ENCODE measurements at places on chromosomes 7 and 10.

- no peak for DNase-seq
Observed at GRCh38 chr7:47885309-47885986, 62.8 kb downstream of the PKD1L1 start.

GRCh38 chr7:98982686-98983085 is 104.4 kb downstream of the TRRAP start:
- DNase-seq = no peak

DNA sequence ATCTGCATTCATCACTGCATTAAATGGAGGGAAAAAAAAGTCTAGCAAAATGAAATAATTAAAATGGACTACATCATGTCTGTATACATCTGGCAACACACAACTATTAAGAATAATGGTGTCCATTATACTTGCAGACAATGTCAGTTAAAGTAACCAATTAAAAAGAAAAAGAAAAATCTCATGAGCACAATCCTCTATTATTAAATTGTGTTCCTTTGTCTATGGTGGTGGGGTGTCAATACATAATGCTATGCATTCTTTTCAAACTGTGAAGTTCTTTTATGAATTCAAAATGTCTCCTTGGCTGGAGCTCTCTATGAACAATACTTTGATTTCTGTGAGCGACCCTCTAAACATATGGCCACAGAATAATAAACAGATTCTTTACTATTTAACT is 63.5 kb downstream of the NRP1 start:
- no peak for DNase-seq

- no peak for DNase-seq
Observed at GRCh38 chr10:28929942-28930341, 252.6 kb downstream of the BAMBI start.

GRCh38 chr10:1524540-1524939 is 212.8 kb downstream of the ADARB2 start:
- DNase-seq = no peak

GRCh38 chr7:27992755-27993493 is 187.7 kb downstream of the JAZF1 start:
- DNase-seq = no peak

- no peak for DNase-seq
Observed at GRCh38 chr7:71982851-71983250, 429.3 kb downstream of the CALN1 start.

GRCh38 chr7:15490291-15490690 is 71.5 kb downstream of the AGMO start:
- DNase-seq = no peak

DNA sequence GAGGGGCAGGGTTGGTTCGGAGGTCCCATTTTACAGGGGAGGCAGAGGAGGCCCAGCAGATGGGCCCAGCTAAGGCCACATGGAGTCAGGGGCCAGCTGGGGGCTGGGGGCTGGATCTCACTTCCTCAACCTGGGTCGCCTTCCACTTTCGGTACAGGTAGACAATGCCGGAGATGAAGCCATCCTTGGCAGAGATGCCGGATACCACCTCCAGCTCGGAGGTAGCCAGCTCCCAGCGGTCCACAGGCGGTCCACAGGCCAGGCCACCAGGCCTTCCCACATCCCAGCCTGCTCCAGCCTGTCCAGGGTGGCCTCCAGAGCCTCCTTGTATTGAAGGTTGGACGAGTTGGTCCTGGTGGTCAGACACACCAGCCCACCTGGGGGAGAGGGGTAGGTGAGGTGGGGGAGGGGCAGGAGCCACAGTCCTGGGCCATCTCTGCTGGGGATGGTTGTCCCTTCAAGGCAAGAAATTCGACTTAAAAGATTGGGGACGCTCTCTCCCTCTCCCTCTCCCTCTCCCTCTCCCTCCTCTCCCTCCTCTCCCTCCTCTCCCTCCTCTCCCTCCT is 3.9 kb downstream of the CLDN4 start:
- no peak for DNase-seq

GRCh38 chr7:154720016-154720415 is 282.9 kb downstream of the PAXIP1 start:
- DNase-seq = no peak

GRCh38 chr10:112955582-112956421 is 5.8 kb downstream of the TCF7L2 start:
- no peak for DNase-seq

- no peak for DNase-seq
Observed at GRCh38 chr10:30285970-30286369, 63.1 kb downstream of the MTPAP start.

DNA sequence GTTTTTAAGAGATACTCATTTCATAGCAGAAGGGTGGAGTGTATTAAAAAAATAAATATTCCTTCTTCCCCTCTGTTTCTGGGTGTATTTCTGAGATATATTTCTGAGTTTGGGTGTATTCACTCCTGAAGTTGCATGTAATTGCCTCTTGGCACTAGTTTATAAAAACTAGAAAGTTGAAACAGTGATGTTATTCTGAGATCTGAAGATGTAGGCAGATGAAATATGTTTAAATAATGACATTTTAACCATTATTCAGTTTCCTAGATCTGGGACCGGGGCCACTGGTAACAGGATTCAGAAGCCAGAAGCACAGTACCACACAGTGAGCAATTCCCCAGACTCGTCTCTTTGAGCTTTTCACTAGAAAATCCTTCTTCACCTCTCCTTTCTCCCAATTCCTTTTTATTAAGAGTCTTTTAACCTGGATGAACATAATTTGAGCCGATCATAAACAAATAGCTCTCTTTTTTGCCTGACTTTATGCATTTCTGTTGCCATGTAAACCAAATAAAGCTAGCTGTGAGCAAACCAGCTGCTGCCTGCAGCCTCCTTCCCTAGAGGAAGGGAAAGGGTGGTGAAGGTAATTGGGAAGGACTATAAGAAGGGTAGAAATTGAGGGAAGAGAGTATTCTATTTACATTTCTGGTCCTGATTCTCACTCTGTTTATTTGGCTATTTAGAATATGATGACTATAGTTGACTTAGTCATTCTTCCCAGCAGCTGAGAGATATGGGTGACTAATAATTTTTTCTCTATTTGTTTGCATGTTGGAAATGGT is 101.8 kb upstream of the STRIP2 start:
- no peak for DNase-seq

DNA sequence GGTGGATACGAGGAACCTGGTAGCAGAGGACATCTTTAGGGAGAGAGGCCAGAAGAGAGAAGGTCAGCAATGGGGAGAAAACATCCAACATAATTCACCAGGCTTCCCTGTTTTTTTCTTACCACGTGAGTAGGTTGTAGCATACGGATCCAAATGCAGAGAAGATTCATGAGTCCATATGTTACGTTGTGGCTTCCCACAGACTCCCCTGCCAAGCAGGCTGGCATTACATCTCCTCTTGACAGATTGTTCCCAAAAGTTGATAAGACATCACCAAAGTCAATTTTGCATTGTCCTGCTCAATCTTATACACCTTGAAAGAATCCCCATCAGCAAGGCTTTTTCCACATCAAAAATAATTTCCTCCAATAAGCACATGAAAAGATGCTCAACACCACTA is 39.7 kb downstream of the DRGX start:
- no peak for DNase-seq

GRCh38 chr7:16739863-16740622 is 13.5 kb upstream of the TSPAN13 start:
- no peak for DNase-seq

DNA sequence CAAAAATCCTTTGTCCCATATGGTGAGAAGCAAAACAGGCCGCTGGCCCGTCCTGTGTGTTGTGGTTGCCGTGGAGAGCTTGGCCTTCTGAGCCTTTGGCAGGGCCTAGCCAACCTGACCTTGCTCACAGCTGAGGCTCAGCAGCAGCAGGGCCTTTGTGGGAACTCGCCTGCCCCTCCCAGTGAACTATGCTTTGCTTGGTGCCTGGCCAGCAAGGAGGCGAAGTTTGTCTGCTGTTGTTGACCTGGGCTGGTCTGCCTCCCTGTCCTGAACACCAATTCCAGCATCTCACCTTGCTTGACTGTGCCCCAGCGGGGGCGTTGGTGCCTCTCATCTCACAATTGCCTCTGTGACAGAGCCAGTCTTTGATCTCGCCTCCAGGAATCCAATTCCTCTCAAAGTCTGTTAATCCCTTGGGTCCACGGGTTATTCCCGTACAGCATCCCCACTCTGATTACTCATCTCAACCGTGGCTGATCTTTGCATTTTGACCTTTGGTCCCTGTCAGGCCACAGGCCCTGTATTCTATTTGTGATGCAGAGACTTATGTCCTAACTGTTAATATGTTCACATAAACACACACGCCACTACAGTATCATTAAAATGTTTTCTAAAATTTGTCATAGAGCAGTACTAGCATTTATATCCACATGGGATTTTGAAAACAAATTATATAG is 22.6 kb downstream of the EPDR1 start:
- no peak for DNase-seq

GRCh38 chr7:92973974-92974373 is 137.6 kb upstream of the CDK6 start:
- DNase-seq = no peak

- DNase-seq = no peak
Observed at GRCh38 chr7:95951997-95952795, 179.8 kb downstream of the DYNC1I1 start.

DNA sequence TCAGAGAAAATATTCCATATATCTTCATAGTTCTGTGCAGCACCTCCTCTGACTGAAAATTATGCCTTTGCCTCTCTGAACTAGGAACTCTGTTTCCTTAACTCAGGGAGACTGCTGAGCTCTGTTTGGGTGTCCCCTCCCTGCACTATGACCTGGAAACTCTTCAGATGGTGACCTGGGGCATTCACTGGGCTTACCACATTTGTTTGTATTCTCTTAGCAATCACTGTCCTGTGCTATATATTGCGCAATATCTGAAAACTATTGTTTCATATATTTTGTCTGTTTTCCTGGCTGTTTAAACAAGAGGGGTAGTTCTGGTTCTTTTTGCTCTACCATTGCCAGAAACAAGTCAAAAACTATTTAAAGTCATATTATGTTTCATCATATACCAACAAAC is 181.8 kb upstream of the KIAA1217 start:
- no peak for DNase-seq

DNA sequence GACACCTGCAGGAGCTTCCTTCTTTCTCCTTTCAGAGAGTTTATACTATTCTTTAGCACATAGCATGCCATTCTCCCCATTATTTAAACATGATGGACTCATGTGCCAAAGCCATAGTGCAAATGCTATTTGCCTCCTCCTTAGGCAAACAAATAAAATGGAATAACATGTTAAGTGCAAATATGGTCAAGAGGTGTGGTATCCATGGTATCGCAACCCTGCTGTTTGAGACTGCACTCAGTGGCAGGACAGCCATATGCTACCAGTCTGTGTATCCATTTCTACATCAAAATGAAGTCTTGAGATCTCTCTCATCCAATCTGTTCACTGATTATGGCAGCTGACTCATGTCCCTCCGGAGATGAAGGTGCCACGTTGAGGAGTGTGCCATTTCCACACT is 22.8 kb downstream of the HEPACAM2 start:
- DNase-seq = no peak

- no peak for DNase-seq
Observed at GRCh38 chr10:124963866-124964720, 22.2 kb downstream of the ZRANB1 start.

DNA sequence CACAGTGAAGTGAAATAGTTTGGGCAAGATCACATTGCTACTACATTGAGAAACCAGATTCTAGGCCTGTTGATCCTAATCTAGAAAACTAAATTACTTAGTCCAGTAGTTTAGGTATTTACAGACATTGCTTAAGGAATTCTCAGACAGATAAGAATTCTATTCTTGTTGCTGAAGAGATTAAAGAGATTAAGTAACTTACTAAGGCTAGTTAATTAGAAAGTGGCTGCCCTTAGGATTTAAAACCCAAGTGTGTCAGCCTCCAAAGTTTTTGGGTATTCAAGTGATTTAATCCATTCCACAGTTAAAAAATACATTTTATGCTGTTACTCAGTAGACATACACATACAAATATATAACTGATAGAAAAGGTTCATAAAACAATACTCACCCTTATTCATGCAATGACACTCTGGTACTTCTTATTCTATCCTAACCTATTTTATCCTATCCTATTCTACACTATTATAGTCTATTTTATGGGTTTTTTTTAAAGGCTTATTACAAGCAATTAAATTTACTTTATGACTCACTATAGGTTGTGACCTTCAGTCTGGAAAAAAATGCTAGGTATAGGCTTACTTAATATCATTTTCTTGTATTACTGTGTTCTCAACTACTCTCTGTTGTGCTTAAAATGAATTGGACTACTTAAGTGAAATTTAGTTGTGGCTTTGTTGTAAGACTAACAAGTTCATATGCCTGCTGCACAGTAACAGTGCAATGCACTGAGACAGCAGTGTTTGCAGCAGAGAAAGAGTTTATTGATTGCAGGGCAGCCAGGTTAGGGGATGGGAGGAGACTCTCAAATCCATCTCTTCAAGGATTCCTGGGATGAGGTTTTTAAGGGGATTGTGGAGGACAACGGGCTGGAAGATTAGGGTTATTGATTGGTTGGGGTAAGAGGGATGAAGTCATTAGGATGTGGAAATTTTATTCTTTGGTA is 10.7 kb downstream of the SPAM1 start:
- no peak for DNase-seq

DNA sequence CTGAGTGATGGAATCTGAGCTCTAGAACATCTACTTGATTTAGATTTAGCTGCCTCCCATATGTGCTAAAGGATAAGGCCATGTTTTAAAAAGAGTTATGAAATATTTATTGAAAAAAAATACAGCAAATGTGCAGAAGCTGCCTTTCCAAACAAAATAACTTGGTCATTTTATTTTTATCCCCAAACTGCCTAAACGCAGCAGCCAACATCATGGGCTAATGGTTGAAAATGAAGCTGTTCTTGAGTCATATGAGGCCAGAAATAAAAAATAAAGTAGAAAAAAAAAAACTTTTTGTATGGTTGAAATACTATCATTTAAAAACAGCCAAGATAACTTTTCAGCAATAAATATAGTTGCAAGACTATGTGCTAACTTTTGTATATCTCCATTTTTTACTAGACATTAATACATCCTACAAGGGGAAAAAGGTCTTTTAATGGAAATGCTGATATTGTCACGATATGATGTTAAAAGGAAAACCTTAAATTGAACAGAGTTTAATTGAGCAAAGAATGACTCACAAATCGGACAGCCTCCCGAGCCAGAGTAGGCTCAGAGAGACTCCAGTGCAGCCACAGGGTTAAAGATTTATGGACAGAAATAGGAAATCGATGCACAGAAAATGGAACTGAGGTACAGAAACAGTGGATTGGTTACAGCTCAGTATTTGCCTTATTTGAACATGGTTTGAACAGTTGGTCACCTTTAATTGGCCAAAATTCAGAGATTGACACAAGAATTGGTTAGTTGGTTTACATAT is 305.8 kb downstream of the MDFIC start:
- no peak for DNase-seq

GRCh38 chr7:127666602-127667001 is 14.6 kb downstream of the SND1 start:
- no peak for DNase-seq

GRCh38 chr10:15627617-15628196 is 92.0 kb downstream of the ITGA8 start:
- DNase-seq = no peak

GRCh38 chr10:115052728-115053127 is 40.4 kb upstream of the ATRNL1 start:
- DNase-seq = no peak
